NAMALWA (cell line): ENCODE measurements at places on chromosomes 1 and 21.

DNA sequence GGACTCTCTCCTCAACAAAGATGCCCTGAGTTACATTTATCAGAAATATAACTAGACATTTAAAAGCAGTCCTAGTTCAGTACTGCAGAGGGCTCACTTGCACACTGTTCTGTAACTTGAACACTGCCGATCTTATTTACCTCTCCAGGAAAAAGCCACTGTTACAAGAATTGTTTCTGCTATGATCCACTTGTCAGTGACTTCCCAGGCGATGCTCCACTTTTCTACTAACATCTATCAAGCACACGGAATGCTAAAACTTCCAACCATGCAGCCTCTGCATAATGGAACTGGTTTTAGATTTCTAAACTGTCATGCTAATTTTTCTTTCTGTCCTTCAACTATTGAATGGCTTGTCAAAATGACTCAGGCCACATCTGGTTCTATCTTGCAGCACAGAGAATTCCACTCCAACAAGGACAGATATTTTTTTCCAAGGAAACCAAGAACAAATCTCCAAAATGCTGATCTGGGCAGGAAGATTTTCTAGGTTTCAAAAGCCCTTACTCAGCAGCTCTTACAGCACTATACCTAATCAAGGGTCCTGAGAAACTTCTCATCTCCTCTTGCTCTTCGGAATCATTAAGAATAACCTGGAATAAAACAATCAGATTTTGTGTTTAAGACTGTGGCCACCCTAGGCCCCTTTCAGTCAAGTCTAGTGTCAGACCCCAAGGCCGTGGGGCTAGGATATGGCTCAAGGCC, 9.9 kb downstream of the SEC16B start:
- peak; percentile 26 for DNase-seq

DNA sequence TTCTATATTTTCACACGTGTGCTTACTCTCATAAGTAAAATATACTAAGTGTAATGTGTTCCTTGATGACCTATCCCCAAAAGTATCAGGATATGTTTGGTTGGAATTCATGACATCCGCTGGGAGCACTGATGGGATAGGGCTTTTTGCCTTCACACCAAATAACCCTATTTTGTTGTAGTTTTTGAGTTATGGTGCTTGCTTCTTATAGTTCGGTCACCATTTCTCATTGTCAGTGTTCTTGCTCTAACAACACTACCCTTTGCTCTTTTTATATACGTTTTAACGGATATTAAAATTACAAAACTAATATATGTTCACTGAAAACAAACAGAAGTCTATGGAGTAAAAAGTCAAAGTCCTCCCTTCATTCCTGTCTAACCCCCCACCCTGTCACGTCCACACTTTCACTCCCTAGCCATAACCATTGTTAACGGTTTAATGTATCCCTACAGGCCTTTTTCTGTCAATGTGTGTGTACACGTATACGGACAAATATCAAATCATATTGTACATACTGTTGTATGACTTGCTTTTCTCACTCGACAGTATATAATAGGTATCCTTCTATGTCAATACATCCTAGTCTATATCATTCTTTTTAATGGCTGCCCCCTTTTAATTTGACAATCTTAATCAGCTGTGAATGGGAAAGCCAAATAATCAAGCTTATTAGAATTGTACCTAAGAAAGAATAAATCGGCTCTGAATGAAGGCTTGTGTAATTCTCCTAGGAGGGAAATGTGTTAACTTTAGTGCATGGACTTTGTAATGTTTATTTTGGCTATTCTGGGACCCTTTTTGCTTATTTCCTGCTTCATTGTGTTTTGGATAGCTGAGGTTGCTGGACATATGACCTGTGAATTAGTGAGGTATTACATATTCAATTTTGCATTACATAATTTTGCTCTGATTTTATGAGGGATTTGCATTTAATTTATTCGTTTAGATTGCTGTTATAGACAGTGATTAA, 3.5 kb upstream of the RNF220 start:
- DNase-seq, result no peak

GRCh38 chr1:241808265-241808664, 39.7 kb upstream of the EXO1 start:
- no peak for DNase-seq

- no peak for DNase-seq
Measured at GRCh38 chr21:42315296-42315891, at the start of gene TFF3. TFF3 (minus strand) TSS chr21:42315409; CDS start chr21:42315374, 35 bp downstream.

DNA sequence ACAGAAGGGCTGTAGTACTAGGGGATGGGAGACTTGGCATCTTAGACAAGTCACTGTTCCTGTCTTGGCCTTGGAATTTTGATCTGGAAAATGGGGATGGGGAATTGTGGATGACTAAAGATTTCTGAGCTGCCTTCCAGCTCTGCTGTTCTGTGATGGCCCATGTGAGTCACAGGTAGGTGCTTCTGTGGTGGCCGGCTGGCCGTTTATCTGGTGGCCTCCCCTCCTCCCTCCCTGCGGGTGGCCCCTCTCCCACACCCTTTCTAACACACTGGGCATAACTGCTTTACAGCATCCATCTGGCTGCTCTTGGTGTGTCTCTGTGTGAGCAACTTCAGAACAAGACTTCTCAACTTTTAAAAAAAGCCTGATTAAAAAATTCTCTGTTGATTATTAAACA, 35.9 kb downstream of the KCNA2 start:
- DNase-seq, result no peak

GRCh38 chr1:156911577-156912298, 8.7 kb upstream of the LRRC71 start:
- DNase-seq, result no peak

- DNase-seq, result no peak
Measured at GRCh38 chr1:47727051-47727696, 270.0 kb downstream of the TRABD2B start.

DNA sequence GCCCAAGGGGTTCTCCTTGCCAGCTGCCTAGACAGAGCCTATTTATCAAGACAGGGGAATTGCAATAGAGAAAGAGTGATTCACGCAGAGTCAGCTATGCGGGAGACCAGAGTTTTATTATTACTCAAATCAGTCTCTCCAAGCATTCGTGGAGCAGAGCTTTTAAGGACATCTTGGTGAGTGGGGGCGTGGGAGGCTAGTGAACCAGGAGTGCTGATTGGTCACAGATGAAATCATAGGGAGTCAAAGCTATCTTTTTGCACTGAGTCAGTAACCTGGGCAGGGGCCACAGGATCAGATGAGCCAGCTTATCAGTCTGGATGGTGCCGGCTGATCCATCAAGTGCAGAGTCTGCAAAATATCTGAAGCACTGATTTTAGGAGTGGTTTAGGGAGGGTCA, 64.8 kb upstream of the MRPS6 start:
- no peak for DNase-seq
